ENCODE measurements at places on chromosomes 5 and 9.

DNA sequence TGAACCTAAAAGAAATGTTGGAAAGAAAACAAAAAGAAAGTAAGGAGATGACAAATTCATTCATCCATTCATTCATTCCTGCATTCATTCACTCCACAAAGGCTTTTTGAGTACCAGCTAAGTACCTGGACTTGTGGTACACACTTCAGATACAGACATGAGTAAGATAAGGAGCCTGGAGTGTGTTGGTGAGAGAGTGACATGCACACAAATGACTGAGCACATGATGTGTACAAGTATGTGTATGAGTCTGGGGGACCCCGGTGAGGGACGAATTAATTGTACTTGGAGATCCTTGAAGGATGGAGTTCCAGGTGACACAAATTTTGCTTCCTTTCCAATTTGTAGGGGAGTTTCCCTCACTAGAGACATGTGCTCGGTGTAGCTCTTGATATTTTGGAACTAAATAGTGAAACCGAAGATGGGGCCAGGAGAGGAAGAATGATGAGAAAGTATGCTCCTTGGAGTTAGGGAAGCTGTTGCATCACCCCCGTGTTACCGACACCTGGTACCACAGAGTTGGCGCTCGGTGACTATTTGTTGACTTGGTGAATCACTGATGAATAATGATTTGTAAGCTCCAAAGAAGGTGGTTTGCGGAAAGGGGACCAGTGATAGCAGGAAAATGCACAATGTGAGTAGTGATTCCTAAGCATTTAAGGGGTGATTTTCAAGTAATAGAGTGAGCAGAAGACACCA is 509.8 kb downstream of the CCDC171 start:
- no peak for DNase-seq

GRCh38 chr5:113192541-113192940 is 215.9 kb downstream of the DCP2 start:
- DNase-seq: no peak

DNA sequence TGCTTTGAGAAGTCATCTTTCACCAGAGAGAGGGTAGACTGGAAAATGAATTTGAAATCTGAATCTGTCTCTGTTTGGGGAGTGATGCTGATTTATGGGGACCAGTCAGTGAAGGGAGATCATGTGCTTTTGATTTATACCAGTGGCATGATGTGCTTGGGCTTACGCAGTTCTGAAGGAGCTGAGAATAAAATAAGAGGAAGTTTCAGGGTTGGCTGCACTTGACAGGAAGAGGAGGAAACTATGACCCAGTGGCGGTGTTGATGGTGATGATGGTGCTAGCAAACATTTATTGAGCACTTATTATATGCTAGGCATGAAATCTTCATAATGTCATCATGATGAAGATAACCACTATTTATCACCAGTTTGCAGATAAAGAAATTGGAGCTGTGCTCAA is 136.4 kb upstream of the GLRA1 start:
- no peak for DNase-seq

DNA sequence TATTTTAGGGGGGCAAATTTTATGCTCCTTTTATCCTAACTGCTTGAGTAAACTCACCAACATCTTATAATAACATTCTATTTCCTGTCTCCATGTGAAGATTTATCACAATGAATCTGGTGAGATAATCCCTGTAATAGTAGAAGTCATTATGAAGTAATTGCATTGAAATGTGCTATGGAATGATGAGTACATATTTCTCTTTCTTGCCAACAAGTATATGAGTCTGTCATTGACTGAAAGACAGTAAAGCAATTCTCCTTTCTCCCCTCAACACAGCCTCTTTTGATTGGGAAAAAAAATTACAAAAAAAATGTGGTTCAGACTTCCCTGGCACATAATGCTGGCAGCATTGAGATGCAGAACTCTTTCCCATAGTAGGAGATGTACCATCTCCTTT is 459.2 kb upstream of the RGMB start:
- DNase-seq: no peak

DNA sequence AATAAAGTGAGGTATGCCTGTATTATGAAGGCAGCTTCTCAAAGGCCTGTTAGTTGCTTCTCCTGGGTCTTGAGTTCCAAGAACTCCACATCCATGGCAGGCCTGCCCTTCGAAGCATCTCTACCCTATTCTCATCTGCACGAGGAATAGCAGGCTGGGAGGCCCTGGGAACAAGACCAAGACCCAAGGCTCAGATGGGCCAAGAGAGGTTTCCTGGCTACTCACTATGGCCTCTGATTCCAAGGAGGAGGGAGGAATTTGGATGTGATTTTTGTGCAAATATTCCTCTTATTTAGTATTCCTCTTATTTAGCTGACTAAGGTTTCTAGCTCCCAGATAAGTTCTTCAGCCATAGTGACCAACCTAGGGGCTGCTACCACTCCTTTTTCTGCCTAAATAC is 151.3 kb downstream of the SAXO1 start:
- DNase-seq: no peak

DNA sequence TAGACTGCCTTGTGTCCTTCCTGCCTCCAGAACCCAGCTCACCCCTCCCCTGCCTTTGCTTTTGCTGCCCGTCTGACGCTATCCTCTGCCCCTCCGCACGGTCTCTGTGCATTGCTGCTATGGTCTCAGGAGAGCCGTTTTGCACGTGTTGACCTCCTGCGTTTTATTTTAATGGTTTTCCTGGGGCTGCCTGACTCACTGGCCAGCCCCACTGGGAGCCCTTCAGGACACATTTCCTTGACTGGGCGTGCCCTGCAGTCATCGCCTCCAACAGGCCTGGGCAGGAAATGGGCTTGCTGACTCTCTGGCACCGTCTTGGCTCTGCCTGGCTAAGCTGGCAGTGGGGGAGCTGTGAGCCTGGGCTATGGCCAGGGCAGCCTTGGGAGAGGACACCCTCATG is 17.9 kb upstream of the ASS1 start:
- no peak for DNase-seq

- no peak for DNase-seq
These were observed 2.9 kb upstream of the PTGER4 start for GRCh38 chr5:40676613-40677343.

DNA sequence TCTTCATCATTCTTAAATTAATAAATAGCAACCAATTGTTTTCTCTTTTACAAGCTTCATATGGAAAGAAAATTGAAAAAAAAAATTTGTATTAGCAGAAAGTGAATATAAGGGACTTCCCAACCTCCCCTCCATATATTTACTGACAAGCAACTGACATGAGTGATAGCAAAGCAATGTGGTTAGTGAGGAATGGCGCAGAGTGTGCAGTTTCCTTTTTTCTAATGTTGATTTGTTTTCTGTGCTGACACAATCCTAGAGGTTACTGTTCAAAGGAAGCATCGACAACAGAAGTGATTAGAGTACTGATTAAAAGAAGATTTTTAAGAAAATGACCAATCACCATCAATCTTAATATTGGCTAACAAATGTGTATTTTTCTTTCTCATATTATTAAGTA is 1.7 kb upstream of the PTGER4 start:
- DNase-seq: no peak

DNA sequence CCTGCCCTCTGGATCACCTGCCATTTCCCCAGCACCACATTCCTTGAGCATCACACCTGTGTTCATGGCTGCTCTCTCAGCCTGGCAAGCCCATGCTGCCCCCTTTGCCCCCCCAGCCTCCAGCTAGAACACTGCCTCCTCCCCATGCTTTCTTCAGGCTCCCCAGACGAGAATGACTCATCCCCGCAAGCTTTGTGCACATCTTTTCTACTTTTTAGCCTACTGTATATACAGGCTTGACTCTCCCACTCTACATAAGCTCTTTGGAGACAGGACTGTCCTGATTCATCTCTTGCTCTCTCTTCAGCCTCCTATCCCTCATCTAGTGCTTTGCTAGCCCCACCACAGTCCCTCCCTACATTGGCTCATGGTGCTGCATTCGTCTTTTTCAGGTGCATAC is 19.9 kb upstream of the GLIPR2 start:
- DNase-seq: no peak

GRCh38 chr9:68538200-68538599 is 2.5 kb downstream of the TMEM252 start:
- no peak for DNase-seq

- DNase-seq: no peak
These were observed 235.2 kb downstream of the NR3C1 start for GRCh38 chr5:143168171-143168741.

DNA sequence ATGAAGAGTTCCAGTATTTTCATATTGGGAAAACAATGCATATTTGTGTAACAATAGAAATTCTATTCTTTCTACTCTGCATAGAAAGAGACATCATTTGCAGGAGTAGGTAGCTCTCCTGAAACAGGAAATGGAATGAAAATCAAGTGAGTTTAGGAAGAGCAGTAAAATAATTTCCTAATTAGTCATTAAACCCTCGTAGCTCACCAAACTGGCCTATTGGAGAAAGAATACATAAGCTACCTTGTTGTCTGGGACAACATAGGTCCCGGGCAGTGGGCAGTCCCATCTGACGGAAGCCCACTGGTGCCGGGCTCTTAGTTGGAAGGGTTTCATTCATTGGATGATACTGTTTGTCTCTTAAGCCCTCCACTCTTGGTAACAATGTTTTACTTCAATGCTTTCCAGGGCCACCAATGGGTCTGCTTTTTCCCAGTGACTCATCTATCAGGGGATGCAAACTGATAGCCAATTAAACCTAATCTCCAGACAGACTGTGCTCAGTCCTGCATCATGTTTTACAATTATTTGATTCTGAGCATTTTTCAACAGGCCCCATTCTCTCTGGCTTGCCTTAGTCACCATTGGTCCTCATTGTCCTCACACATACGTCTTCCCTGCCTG is 46.5 kb downstream of the GNA14 start:
- no peak for DNase-seq

- DNase-seq: no peak
These were observed 33.0 kb downstream of the TBCA start for GRCh38 chr5:77743181-77743580.

DNA sequence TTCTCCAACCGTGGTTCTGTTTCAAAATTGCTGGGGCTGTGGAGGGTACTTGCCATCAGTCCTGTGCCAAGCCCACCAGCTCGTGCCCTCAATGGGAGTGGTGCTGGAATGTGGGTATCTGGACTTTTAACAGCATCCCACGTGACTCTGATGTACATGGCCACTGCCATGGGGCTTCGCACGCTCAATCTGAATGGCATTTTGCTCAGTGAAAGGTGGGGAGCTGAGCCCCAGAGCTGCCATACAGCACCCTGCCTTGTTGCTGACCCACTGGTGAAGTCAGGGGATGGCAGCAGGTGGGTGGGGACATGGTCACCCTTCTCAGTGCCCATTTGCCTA is 16.6 kb upstream of the SYNPO start:
- no peak for DNase-seq

Data from NCI-H187 (cell line).